ENCODE measurements at places on chromosomes 16 and 17.

- peak; percentile 57 for DNase-seq
Measured at GRCh38 chr16:87487361-87487924, 5.4 kb downstream of the ZCCHC14 start.

DNA sequence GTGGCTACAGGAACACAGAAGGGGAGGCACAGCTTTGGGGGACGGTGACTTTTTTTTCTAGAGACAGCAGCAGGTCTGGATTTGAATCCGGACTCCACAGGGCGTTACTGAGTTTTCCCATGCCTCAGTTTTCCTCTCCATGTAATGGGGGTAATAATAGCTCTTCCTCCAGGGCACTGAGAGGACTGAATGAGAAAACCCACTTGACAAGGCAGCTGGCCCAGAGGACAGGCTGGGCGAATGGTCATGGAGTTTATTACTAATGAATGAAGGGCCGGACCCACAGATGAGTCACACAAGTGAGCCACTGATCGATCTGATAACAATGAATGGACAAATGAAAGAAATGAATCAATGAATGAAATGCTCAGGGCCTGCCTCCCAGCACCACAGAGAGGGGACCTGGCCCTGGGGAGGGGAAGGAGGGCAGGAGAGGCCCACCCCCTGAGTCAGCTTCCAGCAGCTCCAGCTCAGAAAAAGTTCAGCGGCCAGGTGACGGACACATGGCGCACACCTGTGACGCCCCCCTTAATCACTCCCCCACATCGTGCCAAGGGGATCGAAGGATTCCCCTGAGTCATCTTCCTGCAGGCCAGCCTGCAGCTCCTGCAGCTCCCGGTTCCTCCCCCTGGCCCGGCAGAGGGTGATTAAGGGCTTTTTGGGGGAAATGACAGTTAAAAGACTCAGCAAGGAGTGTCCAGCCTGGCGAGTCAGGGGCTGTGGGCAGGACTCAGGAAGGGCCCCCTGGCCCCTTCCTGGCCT is 54.3 kb downstream of the SOCS1 start:
- DNase-seq = no peak

DNA sequence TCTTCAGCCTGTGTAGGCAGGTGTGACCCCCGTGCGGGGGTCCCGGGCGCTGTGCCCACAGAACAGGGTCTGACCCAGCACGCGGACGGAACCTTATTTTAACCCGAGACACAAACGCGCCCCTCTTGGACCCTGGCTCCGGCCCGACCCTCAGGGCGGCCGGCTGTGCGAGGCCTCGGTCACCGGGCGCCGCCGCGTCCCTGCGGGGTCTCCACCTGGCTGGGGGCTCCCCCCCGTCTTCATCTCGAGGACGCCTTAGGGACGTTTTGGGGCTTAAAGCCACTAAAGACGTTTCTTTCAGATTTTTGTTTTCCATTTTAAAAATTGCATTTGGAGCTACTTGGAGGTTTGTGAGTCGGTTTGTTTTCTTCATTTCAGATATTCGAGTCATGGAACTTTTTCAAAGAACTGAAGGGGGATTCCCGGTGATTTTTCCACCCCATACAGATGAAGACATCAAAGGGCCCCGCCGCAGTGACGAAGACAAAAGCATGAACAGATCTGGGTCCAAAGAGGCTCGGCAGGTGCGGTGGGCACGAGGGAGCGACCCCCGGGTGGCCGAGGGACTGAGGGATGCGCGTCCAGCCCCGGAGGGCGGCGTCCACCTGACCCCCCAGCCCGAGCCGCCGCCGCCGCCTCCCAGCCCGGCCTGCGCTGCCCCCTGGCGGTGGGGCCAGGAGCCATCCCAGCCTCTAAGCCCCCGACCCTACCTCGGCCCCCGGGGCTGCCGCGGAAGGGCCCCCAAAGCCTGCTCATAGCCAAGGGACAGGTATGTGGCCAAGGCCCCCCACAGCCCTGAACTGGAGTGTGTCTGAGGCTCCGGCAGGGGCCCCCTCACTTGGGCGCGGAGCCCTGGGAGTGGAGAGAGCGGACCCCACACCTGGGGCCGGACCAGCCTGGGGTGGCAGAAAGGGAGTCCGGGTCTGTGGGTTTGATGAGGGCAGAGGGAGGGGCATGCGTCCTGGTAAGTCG is 3.8 kb upstream of the CD7 start:
- DNase-seq = peak; percentile 79

- DNase-seq = no peak
Measured at GRCh38 chr16:88716601-88717001, 10.3 kb downstream of the CTU2 start.

DNA sequence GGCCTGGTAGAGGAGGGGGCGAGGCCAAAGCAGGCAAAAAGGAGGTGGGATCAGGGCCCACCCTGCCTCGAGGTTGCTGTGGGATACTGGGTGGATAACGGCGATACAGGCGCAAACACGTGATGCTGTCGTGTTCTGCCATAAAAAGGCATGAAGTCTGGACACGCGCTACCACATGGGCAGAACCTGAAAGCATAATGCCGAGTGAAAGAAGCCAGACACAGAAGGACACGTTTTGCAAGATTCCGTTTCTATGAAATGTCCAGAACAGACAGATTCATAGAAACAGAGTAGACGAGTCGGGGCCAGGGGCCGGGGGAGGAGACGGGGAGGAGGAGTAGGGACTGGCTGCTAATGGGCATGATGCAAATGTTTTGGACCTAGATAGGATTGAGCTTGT is 43.5 kb downstream of the ZDHHC7 start:
- DNase-seq = no peak

GRCh38 chr16:19241512-19241911 is 44.0 kb upstream of the CLEC19A start:
- no peak for DNase-seq

- peak; percentile 41 for DNase-seq
Measured at GRCh38 chr17:32341141-32341856, 674 bp downstream of the C17orf75 start.

GRCh38 chr17:18059283-18059682 is 20.1 kb downstream of the GID4 start:
- no peak for DNase-seq

DNA sequence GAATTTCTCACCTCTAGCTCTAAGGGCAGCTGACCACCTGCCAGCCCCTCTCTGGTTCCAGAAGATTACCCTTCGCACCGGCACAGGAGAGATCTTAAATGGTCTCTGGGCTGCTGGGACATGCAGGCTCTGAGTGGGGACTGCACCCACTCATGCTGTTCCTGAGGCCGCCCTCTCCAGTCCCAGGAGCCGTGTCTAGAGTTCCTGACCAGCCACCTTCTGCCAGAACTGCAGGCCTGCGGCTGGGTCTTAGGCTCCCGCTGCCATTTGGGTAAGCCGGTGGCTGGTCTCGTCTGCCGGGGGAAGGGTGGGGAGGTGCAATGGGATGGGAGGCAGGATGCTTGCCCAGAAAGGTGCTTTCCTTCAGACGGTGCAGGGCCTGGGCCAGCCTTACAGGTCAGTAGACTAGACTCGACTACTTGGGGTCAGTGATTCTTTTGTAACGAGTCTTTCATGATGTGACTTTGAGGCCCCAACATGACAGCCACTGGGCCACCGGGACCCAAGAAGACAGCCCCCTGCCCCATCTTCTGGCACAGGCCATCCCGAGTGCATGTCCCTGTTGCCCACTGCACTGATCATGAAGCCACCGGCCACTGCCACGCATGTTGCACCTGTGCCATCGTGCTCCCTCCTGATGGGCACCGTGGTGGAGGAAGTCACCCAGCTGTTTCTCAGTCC is 26.4 kb downstream of the B9D1 start:
- DNase-seq = peak; percentile 28

GRCh38 chr16:51210087-51210486 is 59.0 kb upstream of the SALL1 start:
- DNase-seq = no peak

DNA sequence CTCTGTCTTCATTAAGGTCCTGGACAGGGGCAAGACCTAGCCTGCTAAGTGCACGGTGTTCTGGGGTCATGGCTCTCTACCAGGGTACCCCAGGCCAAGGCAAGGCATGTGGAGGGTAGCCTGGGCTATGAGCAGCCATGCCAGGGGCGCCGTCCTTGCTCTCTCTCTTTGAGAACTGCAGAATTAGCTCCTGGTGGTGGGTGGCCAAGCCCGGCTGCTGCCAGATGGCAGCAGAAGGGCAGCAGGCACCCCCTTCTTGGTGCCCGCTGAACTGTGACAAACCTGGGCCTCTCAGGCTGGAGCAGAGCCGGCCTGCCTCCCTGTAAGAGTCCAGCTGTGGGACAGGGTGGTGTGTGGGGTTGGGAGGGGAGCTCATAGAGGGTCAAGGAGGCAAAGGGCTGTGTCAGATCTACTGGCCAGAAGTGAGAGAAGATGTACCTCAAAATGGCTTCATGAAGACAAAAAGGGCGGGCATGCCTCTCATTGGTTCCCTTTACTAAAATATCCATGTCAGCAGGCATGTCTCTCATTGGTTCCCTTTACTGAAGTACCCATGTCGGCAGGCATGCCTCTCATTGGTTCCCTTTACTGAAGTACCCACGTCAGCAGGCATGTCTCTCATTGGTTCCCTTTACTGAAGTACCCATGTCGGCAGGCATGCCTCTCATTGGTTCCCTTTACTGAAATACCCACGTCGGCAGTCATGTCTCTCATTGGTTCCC is 81.7 kb upstream of the SDK2 start:
- DNase-seq = no peak

- peak; percentile 77 for DNase-seq
Measured at GRCh38 chr16:30996985-30997724, 12.1 kb downstream of the HSD3B7 start.

GRCh38 chr17:64067657-64068056 is 47.2 kb upstream of the ICAM2 start:
- DNase-seq = no peak

- DNase-seq = no peak
Measured at GRCh38 chr17:76475302-76475701, 7.9 kb downstream of the AANAT start.

- no peak for DNase-seq
Measured at GRCh38 chr16:24135624-24136565, 120.2 kb upstream of the CACNG3 start.

GRCh38 chr17:55326030-55326429 is 61.3 kb downstream of the HLF start:
- no peak for DNase-seq

- DNase-seq = no peak
Measured at GRCh38 chr16:57873218-57873617, 70.9 kb upstream of the KIFC3 start.

DNA sequence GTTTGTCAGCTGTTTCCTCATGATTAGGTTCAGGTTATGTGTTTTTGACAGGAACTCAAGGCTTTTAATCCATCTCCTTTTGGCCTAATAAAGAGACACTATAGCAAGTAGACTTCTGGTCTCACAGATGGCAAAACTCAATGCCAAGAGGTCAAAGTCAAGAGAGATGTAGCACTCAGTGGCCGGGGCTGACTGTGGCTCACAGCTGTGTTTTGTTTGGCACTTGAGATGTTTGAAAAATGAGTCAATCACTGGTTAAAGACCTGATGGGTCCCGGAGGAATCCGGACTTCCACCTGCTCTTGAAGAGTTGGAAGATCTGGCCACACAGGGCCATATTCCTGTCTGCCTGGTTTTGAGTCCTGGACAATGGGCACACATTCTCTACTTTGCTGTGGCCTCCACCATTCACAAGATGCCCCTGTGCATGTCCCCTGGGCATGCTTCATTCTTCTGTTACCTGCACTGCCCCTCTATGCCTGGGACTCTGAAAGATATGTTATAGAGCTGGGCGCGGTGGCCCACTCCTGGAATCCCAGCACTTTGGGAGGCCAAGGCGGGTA is 210.3 kb downstream of the SNX29 start:
- DNase-seq = no peak

DNA sequence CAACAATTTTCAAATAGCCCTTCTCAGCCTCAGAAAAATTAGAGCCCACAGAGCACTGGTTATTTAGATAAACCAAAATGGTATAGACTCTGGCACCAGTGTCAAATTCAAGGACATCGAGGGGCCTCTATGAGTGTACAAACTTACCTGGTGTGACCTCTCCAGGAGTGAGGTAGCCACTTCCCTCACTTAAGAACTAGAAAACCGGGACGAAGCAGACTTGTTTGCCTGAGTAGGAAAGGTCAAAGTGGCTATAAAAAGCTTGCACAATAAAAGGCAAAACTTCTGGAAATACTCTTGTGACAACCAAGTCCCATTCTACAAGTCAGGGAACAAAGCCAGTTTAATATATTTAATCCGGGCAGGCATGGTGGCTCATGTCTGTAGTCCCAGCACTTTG is 39.2 kb upstream of the PRSS54 start:
- no peak for DNase-seq

- no peak for DNase-seq
Measured at GRCh38 chr16:67423611-67424260, 7.2 kb upstream of the HSD11B2 start.

GRCh38 chr17:7220593-7221277 is 997 bp downstream of the ACADVL start:
- peak; percentile 52 for DNase-seq

- no peak for DNase-seq
Measured at GRCh38 chr16:6165330-6165979, 1067.9 kb upstream of the EEF2KMT start.

DNA sequence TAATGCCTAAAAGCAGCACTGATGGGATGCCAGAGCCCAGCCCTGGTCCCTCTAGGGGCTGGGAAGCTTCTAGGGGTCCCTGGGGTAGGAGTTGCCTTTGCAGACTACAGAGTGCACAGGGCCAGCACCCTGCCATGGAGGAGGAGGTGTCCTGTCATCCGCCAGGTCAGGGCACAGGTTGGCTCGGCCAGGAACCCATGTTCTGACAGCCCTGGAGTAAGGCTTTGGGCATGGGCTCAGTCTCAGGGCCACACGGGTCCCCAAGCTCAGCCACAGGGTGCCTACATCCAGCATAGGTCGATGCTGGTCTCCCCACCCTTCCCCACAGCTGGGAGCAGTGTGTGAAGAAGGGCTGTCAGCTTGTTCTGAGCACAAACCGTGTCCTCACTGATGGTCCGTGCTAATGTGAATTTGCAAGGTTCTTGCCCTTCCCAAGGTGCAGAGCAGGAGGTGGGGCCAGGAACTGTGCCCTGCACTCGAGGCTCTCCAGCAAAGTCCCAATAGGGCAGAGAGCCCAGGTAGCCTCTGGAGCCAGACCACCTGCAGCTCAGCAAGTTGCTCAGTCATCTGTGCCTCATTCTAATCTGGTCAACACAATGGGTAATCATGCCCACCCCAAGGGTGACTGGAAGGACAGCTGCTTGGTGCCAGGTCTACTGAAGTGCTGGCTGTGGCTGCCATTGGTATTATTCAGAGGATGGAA is 72.8 kb downstream of the AMFR start:
- DNase-seq = peak; percentile 17

GRCh38 chr17:8466456-8466855 is 30.8 kb downstream of the NDEL1 start:
- no peak for DNase-seq

GRCh38 chr17:38560503-38561318 is 45.0 kb downstream of the SRCIN1 start:
- DNase-seq = no peak

All from activated CD4-positive, CD25-positive, alpha-beta regulatory T cell treated with anti-CD3 and anti-CD28 coated beads, Interleukin-2, amount 50 U/mL, for 72 hours (primary cell).